Fibroblast of skin of abdomen (primary cell): ENCODE measurements at places on chromosomes 13 and 19.

DNA sequence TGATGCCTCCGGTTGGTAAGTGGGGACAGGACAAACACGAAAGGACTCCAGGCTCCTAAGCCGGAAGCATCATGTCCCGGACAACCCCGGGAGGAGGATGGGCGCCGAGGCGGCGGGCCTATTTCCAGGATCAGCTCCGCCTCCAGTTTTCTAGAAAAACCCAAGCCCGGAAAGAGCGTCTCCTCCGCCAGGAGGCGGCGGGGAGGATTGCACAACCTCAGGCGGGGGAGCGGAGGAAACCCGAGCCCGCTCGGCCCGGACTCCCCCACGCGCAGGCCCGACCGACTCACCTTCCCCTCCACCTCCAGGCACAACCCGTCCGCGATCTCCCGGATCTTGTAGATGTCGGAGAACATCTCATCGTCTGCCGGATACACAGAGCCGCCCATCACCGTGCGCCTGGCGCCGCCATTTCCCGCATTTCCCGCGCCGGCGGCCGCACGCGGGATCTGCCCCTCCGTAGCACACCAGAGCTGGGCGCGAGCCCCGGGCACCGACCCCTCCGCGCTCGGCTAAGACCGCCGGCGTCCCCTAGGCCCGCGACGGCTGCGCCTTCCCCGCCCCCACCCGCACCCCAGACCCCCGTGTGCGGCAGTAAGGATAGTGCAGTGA is 455 bp downstream of the TPT1 start:
- peak; percentile 94 for DNase-seq

GRCh38 chr19:11152318-11153062 is 3.1 kb downstream of the SPC24 start:
- no peak for DNase-seq

- DNase-seq: no peak
Measured at GRCh38 chr13:51802631-51803418, 1.1 kb downstream of the DHRS12 start.

DNA sequence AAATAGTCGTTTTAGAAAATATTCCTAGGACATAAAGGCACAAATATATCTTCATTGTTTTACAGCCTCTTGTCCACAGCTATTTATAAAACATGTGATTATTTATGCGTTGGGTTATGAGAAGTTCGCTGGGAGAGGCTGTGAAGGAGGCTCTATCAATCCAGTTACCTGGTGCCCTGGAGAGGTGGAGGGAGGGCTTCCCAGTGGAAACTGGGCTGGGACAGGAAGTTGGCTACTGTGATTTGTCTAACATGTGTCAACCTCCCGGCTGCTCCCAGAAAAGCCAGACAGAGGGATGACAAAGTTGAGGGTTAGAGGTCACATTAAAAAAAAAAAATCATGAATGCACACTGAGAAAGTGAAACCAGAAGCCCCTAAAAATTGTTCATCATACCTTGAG is 346.5 kb downstream of the ZNF536 start:
- DNase-seq: no peak
